Activated CD8-positive, alpha-beta memory T cell treated with anti-CD3 and anti-CD28 coated beads, Interleukin-2, amount 10 ng/mL, durations not matched to agents 7 days and 5 days (primary cell): ENCODE measurements at places on chromosomes 1 and 21. TPM values are rescaled to one million over a fixed set of nuclear protein-coding genes. Genes with fewer than 3 reads are reported as not detected.

Gene RBP7
- total RNA-seq, result not detected

Gene LCE1A
- not detected for total RNA-seq

Gene MMEL1
- total RNA-seq, result not detected

Gene DNAJC28
- 0.75 TPM for total RNA-seq

Gene SYT2
- not detected for total RNA-seq

Gene ZNF593OS
- not detected for total RNA-seq

Gene C1orf56
- 2.0 TPM for total RNA-seq

Gene SPRR2F
- not detected for total RNA-seq

Gene FTCD
- not detected for total RNA-seq

Gene KRTAP7-1
- total RNA-seq, result not detected

Gene CRNN
- total RNA-seq, result not detected

Gene ATP1A2
- not detected for total RNA-seq

Gene IVL
- total RNA-seq, result not detected

Gene SPRR2A
- total RNA-seq, result not detected

Gene FAM43B
- not detected for total RNA-seq

Gene ATAD3C
- total RNA-seq, result 0.87 TPM

Gene AADACL4
- not detected for total RNA-seq

Gene CBR3
- 18.6 TPM for total RNA-seq

Gene TNFRSF1B
- 370 TPM for total RNA-seq

Gene C1orf210
- total RNA-seq, result not detected

Gene CCDC185
- not detected for total RNA-seq

Gene FUCA1
- 5.6 TPM for total RNA-seq

Gene CAMK2N1
- 0.82 TPM for total RNA-seq

Gene LINGO4
- 0.15 TPM for total RNA-seq

Gene NUF2
- total RNA-seq, result 64.9 TPM

Gene SPATA1
- total RNA-seq, result 6.1 TPM

Gene LCE1B
- total RNA-seq, result not detected

Gene BARHL2
- total RNA-seq, result not detected

Gene LCE3E
- not detected for total RNA-seq

Gene F13B
- not detected for total RNA-seq

Gene FMN2
- total RNA-seq, result not detected

Gene SLC44A5
- 0.40 TPM for total RNA-seq

Gene FCRLB
- 1.1 TPM for total RNA-seq

Gene AKR7A3
- 0.93 TPM for total RNA-seq
